ENCODE measurements at places on chromosomes 2 and 18. TPM values are rescaled to one million over a fixed set of nuclear protein-coding genes. Genes with fewer than 3 reads are reported as not detected.

DNA sequence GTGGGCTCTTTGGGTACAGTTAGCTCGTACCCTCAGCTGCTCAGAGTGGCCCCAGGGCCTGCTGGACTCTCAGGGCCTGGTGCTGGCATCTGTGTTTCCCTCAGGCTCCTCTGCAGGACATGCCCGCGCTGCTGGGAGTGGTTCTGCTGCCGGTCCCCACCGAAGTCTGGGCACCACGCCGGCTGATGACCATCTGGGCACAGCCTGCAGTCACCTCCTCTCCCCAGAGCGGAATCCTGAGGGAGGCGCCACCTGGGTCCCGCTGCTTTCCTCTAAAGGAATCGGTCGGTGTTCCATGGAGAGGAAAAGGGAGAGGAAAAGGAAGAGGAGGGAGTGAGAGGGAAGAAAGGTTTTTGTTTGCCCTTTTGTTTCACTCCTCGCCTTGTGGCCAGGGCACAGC is 43.6 kb downstream of the MC2R start:
- no peak overlapping the region for H3K4me3 ChIP-seq
- no peak for DNase-seq
- H3K4me1 ChIP-seq = no peaks in the 10 kb centered on the region
- H3K27me3 ChIP-seq = peaks cover 28% of the 10 kb centered on the region
- H3K36me3 ChIP-seq = no peaks in the 10 kb centered on the region

DNA sequence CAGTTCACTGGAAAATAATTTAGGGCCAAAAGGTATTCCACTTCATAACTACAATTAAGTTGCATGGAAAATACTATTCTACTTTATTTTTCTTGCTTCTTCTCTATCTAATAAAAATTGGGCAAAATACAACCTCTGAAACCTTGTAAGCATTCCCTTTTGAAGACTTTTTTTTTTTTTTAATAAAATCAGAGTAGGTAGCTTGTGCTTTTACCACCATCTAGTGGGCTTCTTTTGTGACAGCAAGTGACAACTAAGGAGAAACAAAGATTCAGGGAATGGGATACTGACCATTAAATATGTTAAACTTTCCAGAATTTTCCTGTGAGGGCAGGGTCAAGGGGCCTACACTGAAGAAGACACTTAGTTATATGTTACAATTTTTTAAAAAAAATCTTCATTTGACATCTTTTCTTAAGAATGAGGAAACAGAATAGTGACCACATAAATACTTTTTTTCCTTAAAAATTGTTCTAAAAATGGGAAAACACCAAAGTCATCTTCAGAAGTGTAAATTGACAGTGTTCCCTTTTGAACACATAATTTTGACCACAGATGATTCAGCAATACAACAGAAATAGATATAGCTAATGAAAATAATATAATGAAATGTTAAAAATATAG is 1183.2 kb upstream of the ACVR2A start:
- no peaks in the 10 kb centered on the region for H3K27me3 ChIP-seq
- H3K27ac ChIP-seq = no peak overlapping the region

The LRRC30 gene
- total RNA-seq = not detected

The RPRD1A gene
- total RNA-seq = 29.6 TPM
